ENCODE measurements at places on chromosomes 6 and 20.

- no peak for DNase-seq
Measured at GRCh38 chr6:89662659-89663223, 24.2 kb upstream of the LYRM2 start.

DNA sequence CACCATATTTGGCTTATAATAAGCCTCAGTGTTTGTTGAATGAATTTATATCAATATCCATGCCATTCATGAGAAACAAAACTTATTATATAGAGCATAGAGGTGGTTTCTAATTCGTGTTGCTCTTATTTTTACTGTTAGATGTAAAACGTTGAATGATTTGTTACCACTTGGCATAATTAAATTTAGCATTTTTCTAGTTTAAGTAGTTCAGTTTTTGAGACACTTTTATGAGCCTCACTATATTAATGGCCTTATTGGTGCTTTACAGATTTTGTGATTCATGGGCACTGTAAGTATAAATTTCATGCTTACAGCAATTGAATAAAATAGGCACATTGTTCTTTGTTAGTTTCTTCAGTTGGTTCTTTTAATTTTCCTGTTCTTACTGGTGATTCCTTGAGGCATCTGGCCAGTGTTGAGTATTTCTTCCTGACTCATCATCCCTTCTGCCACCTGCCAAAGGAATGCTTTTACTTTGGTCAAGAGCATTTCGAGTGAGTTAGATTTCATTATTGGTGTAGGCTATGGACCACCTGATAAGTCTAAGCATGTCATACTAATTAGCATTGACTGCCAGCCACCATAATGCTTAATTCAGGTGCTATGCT is 34.8 kb downstream of the CDKAL1 start:
- no peak for DNase-seq

DNA sequence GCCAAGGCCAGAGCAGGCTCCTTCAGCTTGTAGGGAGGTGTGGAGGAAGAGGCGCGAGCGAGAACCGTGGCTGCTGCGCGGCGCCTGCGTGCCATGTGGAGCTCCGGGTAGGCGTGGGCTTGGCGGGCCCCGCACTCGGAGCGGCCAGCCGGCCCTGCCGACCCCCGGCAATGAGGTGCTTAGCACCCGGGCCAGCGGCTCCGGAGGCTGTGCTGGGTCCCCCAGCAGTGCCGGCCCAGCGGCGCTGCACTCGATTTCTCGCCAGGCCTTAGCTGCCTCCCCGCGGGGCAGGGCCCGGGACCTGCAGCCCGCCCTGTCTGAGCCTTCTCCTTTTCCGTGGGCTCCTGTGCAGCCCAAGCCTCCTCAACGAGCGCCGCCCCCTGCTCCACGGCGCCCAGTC is 32.9 kb upstream of the SIRT5 start:
- no peak for DNase-seq

DNA sequence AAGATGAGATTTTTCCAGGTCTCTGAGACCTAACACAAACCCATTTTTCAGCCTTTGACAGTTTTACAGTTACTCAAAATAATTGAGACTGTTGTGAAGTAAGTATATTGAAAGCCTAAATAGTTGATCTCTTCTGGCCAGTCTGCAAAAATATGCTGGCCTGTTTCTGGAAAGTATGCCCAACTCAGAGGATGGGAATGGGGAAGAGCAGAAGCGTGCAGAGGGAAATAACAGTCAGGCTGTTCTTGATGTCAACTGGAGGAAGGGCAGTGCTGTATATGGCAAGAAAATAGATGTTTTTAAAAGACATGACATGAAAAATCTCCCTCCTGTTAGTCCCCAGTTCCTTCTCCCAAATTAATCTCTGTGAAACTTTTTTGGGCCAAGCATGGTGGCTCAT is 3.8 kb downstream of the GID8 start:
- no peak for DNase-seq

GRCh38 chr6:169568314-169569087 is 133.3 kb downstream of the WDR27 start:
- DNase-seq, result no peak

DNA sequence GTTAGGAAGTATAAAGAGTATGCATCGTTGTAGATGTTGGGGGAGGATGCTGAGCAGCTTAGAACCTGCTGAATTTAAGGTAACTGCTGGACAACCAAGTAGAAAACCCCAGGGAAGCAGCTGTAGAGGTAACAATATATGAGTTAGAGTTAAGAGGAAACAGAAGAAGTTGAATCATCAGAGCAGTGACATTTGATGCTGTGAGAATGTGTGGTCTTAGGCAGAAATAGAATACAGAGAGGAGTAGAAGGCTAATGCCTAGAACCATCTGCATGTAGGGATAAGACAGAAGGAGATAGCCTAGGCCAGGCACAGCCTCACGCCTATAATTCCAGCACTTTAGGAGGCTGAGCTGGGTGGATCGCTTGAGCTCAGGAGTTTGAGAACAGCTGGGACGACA is 22.6 kb upstream of the DYNLRB1 start:
- no peak for DNase-seq

GRCh38 chr20:34299556-34300255 is 3.4 kb downstream of the AHCY start:
- no peak for DNase-seq

GRCh38 chr6:12289933-12290820 is at the start of gene EDN1:
Gene EDN1, plus strand, starts transcription at chr6:12290361. Its CDS starts 269 bp downstream, at chr6:12290630.
- peak; percentile 28 for DNase-seq

GRCh38 chr6:146582857-146583256 is 15.9 kb upstream of the ADGB start:
- no peak for DNase-seq

GRCh38 chr20:49519212-49519712 is 36.8 kb upstream of the KCNB1 start:
- DNase-seq, result no peak

DNA sequence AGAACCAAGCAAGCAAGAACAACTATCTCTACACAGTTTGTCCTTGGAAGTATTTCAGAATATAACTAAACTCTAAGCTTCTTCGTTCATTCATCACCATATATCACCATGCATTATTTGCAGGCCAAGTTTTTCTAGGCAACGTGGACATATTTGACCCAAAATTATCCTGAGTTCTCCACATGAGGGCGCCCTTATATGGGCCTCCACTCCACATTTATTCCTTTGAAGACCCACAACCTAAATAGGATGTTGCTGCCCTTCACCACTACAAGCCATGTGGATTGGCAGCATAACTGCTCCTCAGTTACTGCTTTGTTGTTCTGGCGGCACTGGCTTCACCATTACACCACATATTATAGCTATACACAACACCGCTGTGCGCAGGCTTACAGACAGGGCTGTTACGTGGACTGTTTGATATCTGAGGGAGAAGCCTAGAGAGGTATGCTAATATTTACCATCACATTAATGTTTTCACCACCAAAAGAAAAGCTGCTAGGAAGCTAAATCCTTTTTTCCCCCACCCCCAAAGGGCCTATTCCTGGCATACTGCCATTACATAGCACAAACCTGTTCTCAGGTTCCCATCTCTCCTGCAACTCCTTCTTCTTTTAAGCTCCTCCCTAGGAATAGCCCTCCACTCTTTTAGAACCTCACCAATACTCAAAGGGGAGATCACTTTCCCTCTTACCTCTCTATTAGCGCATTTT is 411.7 kb downstream of the C6orf118 start:
- DNase-seq, result no peak

- no peak for DNase-seq
Measured at GRCh38 chr6:53412021-53412715, 63.4 kb upstream of the ELOVL5 start.

DNA sequence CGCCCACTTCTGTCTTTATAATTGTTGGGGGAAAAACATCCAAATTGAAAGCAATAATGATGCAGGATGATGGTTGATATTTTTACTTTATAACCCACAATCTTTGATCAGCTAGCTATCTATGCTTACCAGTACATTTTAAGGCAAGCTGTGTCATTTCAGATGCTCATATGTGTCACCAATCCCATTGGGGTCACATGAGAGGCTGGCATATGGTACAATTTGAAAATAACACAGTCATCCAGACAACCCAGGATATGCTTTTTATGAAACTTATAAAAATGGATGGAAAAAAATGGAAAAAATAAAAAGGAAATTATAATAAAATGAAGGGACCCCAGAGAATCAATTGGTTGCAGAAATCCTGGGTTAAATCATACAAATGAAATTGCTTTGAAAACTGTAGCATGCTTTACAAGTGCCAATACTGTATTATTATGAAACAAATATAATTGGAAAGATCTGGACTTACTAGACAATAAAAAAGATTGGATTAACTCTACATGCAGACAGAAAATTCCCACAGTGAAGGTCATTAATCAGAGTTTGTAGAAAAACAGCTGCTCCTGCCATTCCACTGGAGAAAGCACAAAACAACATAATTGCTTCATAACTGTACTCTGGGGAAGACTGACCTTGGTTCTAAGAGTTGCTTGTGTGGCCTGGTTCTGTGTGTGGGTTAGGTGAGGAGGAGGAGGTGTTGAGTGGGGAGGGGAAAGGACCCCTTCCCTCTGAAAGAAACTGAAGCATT is 13.3 kb upstream of the PRIM2 start:
- DNase-seq, result no peak

DNA sequence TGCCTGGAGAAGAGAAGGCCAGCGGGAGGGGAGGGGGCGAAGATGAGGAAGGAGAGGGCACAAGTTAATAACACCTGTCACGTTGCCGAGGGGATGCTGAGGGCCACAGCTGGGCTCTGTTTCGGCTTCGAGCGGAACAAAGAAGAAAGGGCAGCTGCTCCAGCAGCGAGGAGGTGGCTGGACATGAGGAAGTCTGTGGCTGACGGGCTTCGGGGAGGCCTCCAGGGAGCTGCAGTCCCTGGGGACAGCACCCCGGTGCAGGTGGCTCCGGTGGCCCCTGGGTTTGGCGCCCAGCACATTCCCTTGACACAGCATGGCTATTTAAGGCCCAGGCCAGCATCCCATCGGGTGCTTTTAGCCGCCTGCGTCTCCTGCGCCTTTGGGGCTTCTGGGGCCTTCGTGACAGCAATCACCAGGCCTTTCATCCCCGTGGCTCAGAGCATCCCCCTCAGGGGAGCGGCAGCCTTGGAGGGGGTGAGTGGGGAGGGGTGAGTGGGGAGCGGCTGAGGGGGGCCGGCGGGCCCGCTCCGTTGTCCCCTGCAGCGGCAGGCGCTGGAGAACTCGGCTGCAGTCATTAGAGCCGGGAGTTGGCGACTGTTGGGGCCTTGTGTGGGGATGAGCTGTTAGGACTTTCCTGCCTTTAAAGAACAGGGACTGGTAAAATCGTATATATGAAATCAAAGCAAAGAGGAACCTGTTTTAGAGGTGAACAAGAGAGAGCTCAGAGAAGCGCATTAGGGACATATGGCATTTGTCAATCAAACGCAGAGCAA is 99.0 kb downstream of the TMEM242 start:
- DNase-seq, result no peak

- no peak for DNase-seq
Measured at GRCh38 chr6:159092631-159093030, 47.8 kb upstream of the TAGAP start.

GRCh38 chr20:2473516-2473915 is 2.9 kb upstream of the SNRPB start:
- DNase-seq, result no peak

GRCh38 chr6:133623065-133623464 is 265.8 kb upstream of the TCF21 start:
- DNase-seq, result no peak

Measured in anterior cingulate cortex (tissue), 58 donors.